ENCODE measurements at places on chromosomes 3 and 15.

- no peak for DNase-seq
Measured at GRCh38 chr3:193831495-193832455, 238.8 kb downstream of the OPA1 start.

DNA sequence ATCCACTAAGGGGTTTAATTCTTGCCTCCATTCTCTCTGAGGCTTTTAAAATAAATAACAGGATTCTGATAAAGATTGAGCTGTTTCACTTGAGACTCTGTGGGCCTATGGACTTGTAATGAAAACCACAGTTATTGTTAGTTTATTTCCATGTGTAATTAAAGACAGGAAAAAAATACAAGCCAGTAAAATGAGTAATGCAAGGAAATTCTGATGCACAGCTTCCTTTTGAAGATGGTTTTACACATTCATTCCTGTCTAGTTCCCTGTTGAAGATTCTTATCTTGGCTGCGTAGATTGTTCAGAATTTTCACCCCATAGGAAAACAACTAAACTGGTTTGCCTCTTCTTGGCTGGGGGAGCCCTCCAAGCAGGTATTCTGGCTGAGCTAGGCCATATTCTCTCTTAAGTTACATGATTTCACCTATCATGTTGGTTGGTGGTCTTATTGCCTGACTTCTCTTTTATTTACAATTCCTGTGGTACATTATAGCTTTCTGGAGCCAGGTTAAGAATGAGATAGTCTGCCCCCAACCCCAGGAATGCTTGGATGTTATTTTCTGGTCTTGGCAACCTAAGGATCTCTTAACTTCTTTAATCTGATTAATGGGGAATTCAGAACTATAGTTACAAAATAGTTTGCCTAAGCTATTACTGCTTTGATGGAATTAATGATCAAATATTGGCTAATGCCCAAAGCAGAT is 67.6 kb downstream of the MITF start:
- DNase-seq = no peak

DNA sequence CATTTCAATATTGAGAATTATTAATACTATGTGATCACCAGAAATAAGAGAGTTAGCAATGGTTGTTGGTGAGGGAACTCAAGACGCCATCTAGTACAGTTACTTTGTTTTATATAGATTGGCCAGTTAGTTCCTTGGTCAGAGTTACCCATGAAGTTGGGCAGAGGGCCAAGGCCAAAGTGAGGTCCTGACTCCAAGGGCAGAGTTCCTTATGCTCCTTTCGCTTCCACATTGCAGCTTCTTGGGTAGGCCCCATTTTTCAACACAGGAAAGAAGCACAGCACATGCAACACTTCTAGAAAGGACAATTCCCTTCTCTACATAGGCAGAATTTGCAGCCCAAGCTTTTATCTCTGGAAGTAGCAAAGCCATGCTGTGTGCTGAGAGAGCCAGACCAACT is 178.6 kb downstream of the KCNAB1 start:
- DNase-seq = no peak

- DNase-seq = no peak
Measured at GRCh38 chr3:154060238-154061000, 60.8 kb upstream of the ARHGEF26 start.

GRCh38 chr3:146374146-146374545 is 95.2 kb downstream of the PLSCR2 start:
- DNase-seq = no peak

All from GOT3 (cell line).